ENCODE measurements at places on chromosomes 2 and 18.

GRCh38 chr2:226198956-226199355 lies 600.7 kb downstream of the IRS1 start:
- no peak for DNase-seq

- no peak for DNase-seq
Observed at GRCh38 chr2:120509991-120510735, 164.2 kb downstream of the INHBB start.

- no peak for DNase-seq
Observed at GRCh38 chr18:55328301-55328700, 259.7 kb downstream of the TCF4 start.

- DNase-seq: no peak
Observed at GRCh38 chr18:4639628-4640310, 184.7 kb upstream of the DLGAP1 start.

DNA sequence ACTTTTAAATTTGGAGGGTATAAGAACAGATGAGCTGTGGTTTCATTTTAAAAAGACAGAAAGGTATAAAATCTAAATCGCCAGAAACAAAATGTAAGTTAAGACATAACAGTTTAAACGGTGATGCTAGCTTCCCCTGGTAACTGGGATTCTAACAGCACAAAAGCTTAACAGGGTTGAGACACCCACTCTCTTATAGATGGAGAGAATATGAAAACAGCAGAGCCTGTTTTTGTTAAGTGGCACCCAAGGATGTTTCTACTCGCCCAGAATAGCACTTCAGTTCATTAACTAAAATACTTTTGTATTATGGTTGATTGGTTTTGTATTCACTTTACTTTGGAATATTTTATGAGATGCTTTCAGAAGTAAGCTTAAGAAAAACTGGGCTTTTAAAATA lies 151.9 kb upstream of the RND3 start:
- no peak for DNase-seq

DNA sequence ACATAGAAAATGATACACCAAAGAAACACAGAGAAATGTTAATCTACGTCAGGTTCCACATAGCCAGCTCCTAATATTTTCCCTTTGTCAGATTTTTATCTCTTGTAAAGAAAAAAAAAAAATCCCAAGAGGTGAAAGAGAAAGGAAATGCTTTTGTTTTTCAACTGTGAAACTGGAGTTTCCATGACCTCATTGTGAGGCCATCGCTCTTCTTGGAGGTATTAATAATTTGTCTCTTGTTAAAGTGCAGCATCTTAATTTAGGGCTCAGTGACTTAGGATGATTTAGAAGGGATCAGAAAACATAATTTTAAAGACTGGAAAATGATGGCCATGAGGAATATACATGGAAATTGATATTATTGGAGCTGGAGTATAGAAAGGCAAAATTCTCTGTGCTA lies 21.7 kb downstream of the ARHGAP28 start:
- DNase-seq: no peak

GRCh38 chr2:175282886-175283285 lies 101.4 kb upstream of the ATP5MC3 start:
- no peak for DNase-seq
